ENCODE measurements at places on chromosomes 16 and 17. TPM values are rescaled to one million over a fixed set of nuclear protein-coding genes. Genes with fewer than 3 reads are reported as not detected.

The GCGR gene
- polyA plus RNA-seq: 0.03 TPM

The MYOCD gene
- 13.9 TPM for polyA plus RNA-seq

The ATAD5 gene
- polyA plus RNA-seq: 0.14 TPM

The COIL gene
- polyA plus RNA-seq: 5.2 TPM

The NPIPA2 gene
- polyA plus RNA-seq: 0.20 TPM

The DDX42 gene
- polyA plus RNA-seq: 27.7 TPM

The RASD1 gene
- polyA plus RNA-seq: 26.3 TPM

The CDRT15 gene
- polyA plus RNA-seq: not detected

The ALOXE3 gene
- not detected for polyA plus RNA-seq

The PLA2G10 gene
- polyA plus RNA-seq: 0.03 TPM

The DHRS7C gene
- polyA plus RNA-seq: 44.9 TPM

The FBXW10B gene
- 2.2 TPM for polyA plus RNA-seq

The RPRML gene
- polyA plus RNA-seq: 0.38 TPM

The CNGB1 gene
- polyA plus RNA-seq: not detected

The TMEM235 gene
- not detected for polyA plus RNA-seq

The DPH1 gene
- polyA plus RNA-seq: 19.0 TPM

The OR2C1 gene
- polyA plus RNA-seq: not detected

The MT4 gene
- not detected for polyA plus RNA-seq

The CCL2 gene
- polyA plus RNA-seq: 51.3 TPM

The TMEM92 gene
- polyA plus RNA-seq: not detected

The CHRNE gene
- polyA plus RNA-seq: 0.44 TPM

The DNAI2 gene
- polyA plus RNA-seq: not detected

The MRM1 gene
- 10.3 TPM for polyA plus RNA-seq
